ENCODE measurements at places on chromosomes 5 and 9.

- DNase-seq = no peak
Measured at GRCh38 chr9:20662156-20662555, 21.9 kb upstream of the FOCAD start.

- no peak for DNase-seq
Measured at GRCh38 chr5:135154197-135154596, 120.2 kb upstream of the PITX1 start.

DNA sequence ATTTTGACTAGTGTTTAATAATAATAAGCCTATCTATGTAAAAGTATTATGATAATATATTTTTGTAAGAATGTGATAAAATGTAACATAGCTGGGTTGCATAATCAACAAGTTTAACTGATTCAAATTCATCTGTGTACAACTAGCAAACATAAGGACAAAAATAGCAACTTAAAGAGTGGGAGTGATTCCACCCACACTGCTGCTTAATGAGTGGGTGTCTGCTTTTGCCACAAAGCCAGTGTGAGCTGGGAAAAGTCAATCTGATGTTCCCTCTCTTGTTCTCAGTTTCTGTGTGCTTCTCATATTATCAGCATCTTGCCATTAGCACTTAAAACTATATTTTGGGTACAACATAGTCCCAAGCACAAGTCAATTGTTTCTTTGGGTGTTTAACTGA is 111.1 kb upstream of the DPYSL3 start:
- no peak for DNase-seq

GRCh38 chr5:24623624-24624023 is 21.2 kb downstream of the CDH10 start:
- no peak for DNase-seq

DNA sequence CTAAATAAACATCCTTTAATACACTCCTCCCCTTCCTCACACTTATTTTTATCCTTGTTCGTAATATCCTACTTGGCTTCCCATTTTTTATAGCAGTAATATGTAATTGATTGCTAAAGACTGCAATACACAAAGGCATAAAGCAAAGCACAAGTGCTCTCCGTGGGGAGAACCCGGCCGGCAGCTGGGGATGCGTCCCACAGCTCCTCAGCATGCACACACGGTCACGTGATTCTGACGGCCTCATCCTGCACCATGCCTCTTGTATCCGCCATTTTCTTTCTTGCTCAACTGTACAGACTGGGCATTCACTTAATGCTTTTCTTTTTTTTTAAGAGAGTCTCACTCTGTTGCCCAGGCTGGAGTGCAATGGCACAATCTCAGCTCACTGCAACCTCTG is 2.8 kb downstream of the BRD3OS start:
- DNase-seq = no peak

DNA sequence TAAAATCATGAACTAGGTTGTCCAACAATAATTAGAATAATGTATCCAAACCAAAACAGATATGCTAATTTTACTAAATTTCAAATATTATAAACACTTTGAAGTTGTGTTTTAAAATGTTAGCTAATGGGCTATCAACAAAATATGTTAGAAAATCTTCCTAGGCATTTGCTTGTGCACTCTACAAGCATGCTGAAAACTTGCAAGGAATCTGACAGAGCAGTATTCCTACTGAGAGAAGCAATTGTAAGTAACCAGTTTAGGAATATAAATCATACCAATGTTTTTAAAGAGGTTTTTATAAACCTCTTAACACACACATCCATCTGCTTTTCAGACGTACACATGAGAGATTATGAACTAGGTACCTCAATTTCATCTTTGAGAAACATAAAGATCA is 228.4 kb upstream of the TBCA start:
- no peak for DNase-seq

DNA sequence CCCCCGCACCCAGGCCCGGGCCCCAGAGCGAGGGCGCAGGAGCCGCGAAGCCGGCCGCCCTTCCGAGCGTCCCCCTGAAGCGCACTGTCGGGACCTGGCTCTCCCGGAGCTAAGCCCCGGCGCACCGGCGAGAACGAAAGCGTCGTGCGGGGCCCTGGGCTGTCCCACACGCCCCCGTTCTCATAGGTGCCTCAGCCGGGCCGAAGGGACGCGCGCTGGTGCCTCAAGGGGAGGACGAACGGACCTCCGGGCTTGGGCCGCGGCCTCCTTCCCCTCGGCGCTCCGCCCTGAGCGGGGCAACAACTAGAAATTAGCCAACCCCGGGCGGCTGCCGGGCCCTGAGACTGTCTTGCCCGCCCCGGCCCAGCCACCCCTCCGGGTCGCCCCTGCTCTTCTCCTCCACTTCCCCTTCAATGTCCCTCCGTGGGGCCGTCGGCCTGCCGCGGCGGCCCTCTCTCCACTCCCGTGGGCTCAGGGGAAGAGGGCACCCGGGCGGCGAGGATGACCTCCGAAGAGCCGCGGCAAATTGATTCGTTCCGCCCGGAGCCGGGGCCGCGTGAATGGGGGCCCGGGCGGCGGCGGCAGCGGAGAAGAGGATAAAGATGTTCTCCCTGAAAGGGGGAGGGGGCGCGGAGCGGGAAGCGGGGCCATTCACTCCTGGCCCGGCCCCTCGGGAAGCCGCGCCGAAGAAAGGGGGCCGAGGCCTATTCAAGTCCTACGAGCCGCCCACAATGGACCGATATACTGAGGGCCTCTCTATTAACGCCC is 3.5 kb upstream of the PRDM12 start:
- DNase-seq = no peak

- no peak for DNase-seq
Measured at GRCh38 chr5:116482394-116482793, 92.2 kb downstream of the SEMA6A start.

- no peak for DNase-seq
Measured at GRCh38 chr9:79661279-79661678, 89.5 kb downstream of the TLE4 start.

DNA sequence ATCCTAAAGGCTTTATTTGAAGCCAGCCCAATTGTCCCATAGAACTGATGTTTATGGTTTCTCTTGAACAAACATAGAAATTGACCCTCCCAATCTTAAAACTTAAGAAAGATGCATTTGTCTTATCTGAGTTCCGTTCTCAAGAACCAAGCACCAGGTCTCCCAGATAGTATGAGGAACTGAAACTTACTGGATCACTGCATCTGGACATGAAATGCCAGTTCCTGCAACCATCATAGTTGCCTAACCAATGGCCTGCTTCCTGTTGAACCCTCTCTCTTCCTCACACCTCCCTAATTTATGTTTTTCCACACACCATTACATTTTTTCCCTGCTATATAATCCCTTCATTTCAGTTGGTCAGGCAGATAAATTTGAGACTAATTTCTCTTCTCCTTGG is 478.9 kb downstream of the HTR1A start:
- DNase-seq = no peak

DNA sequence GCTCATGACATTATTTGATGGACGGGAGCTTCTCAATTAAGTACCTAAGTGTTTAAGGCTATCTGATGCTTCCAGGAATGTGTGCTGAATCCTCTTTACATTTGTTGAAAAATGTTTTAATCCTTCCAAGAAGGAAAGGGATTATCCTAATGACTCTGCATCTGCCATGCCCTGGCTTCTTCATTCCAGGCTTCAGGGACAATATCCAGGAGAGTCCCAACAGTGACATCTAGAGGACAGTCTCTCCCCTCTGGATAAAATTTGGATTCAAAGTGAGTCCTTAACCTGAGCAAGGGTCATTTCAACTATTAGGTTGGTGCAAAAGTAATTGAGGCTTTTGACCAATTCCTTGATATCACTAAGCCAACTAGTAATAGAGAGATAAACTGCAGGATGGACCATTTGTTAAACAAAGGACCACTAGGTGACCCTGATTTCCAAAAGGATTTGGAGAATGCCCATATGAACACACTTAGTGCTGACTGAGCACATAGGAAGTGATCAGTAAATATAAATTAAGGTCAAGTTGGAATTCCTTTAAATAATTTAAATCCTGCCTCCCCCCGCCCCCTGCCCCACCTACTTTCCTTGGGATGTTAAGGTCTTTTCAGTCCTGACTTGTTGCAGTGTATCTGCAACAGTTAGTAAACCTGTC is 19.1 kb downstream of the TNFSF8 start:
- peak; percentile 30 for DNase-seq

- no peak for DNase-seq
Measured at GRCh38 chr9:86713970-86714369, 233.3 kb downstream of the GAS1 start.

GRCh38 chr5:7823594-7823993 is 27.3 kb downstream of the CFAP90 start:
- no peak for DNase-seq

DNA sequence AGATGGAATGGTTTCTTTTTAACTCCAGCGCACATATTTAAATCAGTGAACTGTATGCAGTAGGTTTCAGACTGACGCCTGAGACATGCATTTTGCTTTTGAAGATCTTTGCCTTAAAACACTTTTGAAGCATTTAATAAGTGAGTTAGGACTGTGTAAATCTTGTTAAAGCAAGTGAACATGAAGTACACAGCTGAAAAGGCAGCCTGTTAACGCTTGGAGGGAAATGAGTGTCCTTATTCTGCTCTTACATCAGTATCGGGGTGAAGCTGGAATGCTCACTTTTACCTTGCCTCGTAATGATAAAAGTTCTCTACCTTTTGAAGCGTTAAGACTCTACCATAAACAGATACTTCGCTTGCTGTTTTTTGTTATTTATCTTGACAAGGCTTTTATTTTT is 552.2 kb downstream of the ZNF608 start:
- no peak for DNase-seq

DNA sequence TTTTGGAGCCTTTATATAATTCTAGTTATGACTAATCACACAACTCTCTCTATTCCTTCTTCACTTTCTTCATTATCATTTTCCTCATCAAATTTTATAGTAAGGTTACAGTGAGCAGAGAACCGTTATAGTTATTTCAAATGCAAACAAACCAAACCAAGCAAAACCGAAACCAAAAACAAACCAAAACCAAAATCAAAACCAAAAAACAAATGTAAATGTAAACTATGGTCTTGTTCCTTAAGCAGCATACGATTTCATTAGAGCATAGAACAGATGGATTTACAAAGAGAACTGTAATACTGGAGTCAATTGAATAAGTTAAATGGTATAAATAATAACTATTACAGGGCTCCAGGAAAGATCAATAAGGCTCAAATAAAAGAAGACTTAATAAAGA is 447.1 kb downstream of the LRRC70 start:
- no peak for DNase-seq

GRCh38 chr9:111897601-111898137 is 1.1 kb downstream of the UGCG start:
- DNase-seq = no peak

GRCh38 chr5:127411381-127411780 is 106.1 kb upstream of the PRRC1 start:
- no peak for DNase-seq

GRCh38 chr9:29422438-29422837 is 1849.2 kb upstream of the C9orf72 start:
- no peak for DNase-seq

GRCh38 chr9:68897577-68898145 is 116.3 kb downstream of the PRKACG start:
- no peak for DNase-seq

GRCh38 chr9:136138566-136138965 is 19.9 kb upstream of the TMEM250 start:
- no peak for DNase-seq

DNA sequence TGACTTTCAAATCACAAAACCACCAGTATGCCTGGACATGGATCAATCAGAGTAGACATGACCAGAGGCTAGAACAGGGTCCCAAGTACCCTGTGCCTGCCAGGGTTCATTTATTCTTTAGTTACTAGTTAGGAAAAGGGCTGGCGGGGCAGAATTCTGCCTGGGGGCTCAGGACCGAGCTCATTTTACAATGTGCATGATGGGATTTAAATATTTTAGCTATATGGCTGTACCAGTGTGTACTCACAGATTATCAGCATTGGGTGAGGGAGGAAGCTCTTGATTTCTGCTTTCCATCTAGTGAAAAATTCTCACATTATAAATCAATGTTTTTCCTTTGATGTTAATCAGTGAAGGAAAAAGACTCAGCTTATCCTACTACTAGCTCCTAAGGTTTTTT is 1511.1 kb downstream of the EFNA5 start:
- no peak for DNase-seq

DNA sequence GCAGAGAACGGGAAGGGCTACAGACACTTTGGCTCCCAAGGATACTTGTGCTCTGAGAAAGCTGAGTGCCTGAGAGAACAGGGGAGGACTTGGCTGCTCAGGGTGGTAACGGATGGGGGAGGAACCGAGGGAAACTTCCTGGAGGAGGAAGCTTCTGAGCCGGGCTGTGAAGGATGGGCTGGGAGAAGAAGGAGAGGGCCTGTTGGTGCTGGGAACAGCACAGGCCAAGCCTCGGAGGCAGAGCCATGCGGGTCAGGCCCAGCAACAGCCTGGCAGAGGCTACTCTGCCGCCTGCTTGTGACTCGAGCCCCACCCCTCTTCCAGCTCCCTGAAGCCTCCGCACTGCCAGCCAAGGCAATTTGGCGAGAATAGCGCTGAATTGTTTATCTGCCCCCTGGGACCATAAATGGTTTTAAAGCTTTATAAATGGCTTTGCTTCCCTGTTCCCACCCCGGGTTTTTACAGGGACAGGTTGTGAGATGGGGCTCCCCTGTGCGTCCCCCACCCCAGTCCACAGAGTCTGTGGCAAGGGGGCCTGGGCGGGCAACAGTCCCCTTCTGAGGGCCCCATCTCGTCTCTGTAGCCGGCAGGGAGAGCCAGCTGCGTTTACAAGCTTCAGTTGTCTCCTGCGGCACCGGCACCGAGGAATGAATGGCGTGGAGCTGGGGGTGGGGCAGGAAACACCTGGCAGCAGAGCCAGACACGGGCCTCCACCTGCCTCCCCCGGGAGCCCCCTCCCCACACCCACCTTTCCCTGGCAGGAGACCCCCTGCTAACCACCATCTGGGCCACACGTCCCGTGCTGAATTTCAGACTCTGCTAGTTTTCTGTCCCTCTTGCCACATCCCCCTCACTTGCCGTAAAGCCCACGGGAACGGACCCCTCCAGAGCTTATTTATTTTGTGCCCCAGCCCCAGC is 24.4 kb downstream of the FAM163B start:
- no peak for DNase-seq

- no peak for DNase-seq
Measured at GRCh38 chr5:133635051-133635450, 22.7 kb upstream of the FSTL4 start.

GRCh38 chr5:177300236-177300880 is 3.2 kb downstream of the RAB24 start:
- no peak for DNase-seq

DNA sequence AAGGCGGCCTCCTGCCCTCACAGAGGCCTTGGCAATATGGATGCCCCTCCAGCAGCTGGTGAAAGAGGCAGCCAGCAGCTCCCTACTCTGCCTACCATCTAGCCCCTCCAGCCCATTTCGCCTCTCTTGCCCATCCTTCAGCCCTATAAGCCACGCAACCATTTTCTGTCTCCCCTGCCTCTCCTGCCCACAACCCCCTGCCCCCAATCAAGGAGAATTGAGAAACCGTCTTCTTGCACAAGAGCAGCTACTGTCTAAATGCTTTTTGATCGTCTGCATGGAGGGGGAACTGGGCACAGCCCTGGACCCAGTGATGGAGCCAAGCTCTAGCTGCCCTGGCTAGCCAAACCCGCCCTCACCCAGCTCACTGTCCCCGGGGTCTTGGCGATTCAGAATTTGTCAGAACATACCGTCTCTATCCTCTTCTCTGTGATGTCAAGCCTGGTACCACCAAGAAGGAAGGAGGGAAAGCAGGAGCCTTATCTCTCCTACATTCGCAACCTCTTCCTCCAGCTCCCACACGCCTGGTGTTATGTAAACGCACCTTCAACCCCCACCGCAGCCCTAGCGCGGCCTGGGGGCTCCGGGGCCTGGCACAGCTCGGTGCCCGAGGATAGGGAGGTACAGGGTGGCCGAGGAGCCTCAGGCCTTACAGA is 1.2 kb downstream of the SPRY4 start:
- DNase-seq = no peak
